NCI-H2081 treated with DMSO at 0.1 percent for 48 hours (cell line): ENCODE measurements at places on chromosomes 12 and 14.

DNA sequence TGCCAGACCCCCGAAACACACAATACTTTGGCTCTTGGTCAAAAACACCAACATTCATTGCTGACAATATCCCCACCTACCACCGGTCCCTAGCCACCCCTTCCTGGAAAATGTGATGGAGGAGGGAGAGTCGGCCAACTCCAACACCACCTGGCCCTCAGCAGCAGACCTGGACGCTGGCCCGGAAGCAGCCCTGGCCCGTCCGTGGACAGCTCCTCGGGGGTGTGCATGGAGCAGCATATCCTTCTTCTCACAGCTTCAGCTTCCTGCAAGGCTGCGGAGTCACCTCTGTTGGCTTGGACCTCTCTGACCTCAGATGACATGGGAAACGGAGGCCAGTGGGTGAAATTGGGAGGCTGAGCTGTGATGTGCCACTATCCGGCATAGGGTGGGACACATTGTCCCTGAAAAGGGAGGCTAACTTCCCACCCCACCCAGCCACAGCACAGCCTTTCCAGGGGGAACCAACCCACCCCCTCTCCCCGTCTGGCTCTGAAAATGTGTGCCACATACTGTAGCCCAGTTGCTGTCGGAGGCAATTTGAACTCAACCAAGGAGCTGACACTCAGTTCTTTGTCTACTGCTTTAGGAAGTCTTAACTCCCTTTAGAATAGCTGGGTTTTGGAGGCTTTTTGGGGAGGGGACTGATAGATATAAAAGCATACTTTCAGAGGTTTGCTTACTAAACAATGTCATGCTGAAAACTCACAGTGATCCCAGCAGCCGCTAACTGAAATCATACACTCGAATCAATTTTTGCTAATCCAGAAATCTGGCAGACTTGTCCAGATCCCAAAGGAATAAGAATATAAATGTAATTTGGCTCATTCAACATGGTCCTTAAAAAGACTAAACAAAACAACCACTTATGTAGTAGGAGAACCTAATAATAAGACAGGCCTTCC, 43.1 kb upstream of the LTA4H start:
- no peak for DNase-seq

GRCh38 chr12:113230315-113231234, 9.3 kb downstream of the TPCN1 start:
- DNase-seq: no peak

DNA sequence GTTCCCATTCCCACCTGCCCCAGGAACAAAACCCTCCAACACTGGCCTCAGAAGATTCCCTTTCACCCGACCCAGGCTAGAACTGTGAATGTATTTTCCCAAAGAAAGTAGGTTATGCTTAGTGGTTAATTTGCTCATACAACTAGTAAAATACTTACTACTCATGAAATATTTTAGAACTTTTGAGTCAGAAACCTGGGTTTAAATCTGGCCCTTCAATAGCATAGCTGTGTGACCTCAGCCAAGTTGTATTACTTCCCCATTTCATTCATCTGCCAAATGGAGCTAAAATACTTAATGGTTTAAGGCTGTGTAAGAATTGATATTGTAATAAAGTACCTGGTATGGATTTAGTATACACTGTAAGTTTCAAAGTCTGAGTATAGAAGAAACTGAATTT, 69.1 kb upstream of the DNM1L start:
- DNase-seq: no peak

- peak; percentile 19 for DNase-seq
Observed at GRCh38 chr12:124248941-124249825, 45.7 kb upstream of the RFLNA start.

DNA sequence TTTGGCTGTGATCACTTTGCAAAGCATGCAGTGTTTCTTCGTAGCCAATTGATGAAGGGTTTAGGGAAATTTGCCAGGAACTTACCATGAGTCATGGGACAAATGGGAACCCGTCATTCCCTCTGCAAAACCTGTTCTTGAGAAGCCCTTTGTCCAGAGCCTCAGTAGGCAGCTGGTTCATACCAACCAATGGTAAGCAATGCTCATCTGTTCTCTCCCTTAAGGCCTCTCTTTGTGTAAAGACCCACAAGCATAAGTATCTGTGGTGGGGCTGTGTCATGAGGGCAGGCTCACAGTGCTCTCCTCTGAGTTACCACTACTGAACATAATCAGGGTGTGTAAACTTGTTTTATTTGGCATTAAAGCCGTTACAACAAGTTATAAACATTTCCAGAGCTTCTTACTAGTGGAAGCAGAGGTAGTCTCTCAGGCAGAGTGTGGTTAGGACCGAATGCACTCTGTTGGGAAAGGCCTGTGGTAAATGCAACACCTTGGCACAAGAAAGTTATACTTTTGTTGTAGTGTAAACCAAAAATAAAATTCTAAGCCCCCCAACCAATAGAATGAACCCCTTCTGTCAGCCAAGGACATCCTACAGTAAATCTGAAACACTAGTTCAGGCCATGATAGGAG, 119.8 kb downstream of the SINHCAF start:
- no peak for DNase-seq

DNA sequence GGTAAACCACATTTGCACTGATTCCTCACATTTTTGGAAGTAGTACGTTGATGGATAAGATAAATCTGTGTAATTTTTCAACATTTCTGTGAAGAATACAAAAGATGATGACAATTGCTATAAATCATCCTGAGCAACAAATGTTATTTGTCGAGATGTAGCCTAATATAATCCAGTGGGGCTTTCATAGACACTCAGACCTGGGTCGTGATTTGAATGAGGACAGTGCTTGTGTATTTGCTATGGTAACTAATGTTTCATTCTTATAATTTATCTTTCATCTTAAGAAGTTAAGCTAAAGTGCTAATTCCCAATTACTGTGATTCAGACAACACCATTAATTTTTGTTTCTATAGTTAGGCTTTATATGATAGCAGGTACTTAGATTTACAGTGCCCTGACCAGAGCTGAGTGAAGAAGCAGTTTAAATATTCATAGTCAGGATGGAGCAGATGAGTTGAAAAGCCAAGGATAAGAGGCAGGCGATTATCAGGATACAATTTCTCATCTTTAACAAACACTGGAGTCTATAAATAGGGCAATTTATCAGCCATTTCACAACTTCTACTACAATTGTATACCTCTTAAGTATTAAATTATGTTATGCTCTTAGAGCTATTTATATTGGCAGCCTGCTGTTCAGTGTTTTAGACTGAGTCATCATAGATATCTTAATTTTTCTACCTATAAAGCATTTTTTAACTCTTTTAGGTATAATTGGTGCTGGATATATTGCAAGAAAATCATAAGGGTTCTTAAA, 359.9 kb downstream of the TRHDE start:
- DNase-seq: no peak

- no peak for DNase-seq
Observed at GRCh38 chr12:1204581-1205121, 213.6 kb downstream of the ERC1 start.
